ENCODE measurements at places on chromosomes 7 and 10.

DNA sequence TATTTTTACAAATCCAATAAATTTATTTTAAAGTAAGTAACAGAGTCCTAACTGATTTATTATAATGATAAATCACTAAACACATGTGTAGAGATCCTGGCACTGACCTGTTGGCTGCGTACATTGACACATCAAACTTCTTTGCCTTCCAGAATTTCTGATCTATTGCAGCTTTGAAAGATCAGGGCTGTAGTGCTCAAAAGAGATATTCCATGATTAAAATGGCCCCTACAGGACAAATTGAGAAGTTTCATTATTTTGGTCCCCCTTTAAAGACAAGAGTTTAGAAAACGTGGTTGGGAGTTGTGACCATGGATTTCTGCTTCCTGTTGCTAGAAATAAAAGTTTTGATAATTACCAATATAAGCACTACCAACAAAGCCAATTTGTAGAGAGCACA is 87.7 kb upstream of the PDK4 start:
- DNase-seq: no peak

DNA sequence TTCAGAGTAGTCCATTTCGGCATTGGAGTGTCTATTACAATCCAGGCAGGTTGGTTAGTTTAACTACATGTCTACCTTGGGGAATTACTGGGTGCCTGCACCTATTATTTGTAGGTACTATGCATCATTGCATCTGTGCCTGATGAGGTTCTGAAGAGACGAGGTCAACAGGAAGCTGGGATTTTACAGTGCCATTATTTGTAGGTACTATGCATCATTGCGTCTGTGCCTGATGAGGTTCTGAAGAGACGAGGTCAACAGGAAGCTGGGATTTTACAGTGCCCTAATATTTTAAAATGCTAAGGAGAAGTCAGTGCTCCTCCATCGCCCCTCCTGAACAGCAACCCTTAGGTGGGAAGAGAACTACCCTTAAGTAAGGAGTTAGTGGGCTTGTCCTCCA is 41.7 kb downstream of the NPY start:
- DNase-seq: no peak

DNA sequence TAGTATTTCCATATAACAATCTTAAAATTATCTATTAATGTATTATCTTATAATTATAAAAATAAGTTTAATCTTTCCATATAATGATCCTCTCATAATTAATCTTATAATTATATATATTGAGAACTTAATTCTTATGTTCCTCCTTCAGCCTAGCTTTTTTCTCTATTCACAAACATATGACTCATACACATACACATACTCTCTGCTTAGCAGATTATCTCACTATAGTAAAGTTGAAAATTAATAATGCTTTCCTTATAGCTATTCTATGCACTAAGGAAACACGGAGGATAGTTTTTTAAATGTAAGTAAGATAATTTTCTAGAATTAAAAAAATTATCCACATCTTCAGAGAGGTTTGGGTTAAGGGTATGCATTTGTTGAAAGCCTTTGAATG is 47.7 kb upstream of the ITGB8 start:
- no peak for DNase-seq

- no peak for DNase-seq
These were observed 144.2 kb downstream of the CXCL12 start for GRCh38 chr10:44240584-44241205.

DNA sequence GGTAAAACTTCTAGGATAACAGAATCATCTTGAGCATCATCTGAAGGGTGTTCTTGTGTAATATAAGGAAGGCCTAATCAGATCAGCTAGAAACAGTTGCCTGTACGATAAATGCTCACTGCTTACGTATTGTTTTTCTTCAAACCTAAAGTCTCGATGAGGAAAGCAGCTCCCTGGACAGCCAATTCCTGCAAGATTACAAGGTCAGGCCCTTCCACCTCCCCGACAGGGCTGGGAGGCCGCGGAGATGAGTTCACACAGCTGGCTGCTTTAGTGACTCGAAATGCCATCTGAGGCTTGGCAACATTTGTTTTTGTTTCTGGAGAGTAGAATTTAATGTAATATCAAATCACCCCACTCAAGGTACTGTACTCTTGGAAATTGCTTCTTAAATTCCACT is 95.1 kb upstream of the PFKP start:
- DNase-seq: no peak

- DNase-seq: no peak
These were observed 130.5 kb downstream of the HDAC9 start for GRCh38 chr7:18626086-18626485.

DNA sequence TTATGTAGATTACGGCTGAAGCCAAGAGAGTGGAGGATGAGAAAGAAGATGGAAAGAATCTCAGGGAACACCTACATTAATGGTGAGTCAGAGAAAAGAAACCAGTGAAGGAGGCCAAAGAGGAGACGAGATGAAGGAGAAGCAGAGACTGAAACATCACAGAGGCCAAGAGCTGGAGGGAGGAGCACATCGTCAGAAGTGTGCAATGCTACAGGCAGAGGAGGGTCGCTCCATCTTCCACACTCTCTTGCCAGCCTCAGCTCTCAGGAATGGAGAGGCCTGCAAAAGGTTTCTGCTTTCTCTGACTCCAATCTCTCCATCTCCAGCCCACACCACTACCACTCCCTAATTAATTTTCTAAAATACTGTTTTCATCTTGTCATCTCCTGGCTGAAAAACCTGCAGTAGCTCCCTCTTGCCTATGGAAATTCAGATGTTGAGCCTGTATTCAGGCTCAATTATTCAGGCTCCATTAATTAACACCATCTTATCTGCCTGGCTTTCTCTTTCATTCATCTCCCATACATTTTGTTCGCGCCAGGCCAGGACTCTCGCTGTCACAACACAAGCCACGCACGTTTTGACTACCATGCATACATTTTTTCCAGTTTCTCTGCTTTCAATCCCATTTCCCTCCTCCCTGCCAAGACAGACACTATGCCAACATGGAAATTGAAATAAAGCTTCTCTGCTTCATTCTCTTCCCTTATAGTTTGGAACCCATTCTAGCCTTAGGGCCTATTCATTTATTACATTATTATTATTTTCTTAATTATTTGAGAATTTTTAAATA is 165.8 kb downstream of the INHBA start:
- no peak for DNase-seq

DNA sequence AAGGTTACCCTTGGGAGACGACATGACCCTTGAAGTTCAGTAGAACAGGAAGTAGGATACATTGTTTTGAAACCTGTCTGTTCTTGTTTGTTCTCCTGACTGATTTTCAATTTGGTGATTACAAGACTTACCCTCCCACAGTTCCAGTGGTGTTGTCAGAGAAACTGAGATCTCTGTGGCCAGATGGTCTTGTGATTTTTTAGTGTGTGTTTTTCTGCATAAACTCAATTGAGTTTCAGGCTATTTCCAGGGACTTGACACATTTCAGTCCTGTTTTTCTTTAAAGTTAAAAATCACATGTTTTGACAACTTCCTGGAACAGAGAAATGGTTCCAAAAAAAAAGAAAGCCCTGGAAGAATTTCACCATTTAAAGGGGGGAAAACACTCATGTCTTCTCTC is 22.3 kb downstream of the PIK3CG start:
- no peak for DNase-seq

GRCh38 chr10:35925493-35925892 is 283.4 kb upstream of the FZD8 start:
- DNase-seq: no peak

DNA sequence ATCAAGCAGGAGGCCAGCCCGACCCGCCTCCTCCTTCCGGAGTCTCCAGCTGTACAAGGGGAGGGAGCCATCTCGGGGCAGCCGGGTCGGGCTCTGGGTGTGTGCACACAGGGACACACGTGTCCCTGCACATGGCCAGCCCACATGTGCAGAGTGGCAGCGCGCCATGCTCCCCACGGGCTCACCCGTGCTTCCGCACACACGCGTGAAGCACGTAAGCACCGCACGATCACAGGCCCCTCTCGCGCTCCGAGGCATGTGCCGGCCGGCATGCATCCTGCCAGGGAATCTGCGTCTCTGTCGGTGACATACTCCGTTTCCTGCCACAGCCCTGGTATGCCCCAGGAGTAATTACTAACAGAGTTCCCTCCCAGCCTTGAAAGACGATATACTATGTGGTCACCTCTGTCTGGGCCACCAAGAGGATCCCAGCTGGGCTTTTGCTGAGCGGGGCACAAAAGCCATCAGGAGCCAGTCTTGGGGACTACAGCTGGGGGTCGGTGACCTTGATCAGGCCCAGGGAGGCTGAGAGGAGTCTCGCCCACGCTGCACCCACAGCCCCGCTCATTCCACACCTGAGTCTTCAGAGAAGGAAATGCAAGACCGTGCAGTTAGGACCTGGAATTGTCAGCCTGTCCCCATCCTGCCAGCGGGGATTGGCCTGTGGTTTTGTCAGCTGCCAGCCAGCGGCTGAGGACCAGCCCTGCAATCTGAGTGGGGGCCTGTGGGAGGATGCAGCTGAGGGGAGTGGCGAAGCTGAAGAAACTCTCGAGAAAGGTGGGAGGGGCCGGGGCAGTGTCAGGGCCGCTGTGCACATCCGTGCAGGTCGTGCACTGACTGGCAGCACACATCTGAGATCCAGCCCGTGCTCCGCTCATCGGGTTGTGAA is 11.0 kb upstream of the LFNG start:
- peak; percentile 52 for DNase-seq

- no peak for DNase-seq
These were observed 235.4 kb downstream of the KIAA1217 start for GRCh38 chr10:24444337-24444736.

DNA sequence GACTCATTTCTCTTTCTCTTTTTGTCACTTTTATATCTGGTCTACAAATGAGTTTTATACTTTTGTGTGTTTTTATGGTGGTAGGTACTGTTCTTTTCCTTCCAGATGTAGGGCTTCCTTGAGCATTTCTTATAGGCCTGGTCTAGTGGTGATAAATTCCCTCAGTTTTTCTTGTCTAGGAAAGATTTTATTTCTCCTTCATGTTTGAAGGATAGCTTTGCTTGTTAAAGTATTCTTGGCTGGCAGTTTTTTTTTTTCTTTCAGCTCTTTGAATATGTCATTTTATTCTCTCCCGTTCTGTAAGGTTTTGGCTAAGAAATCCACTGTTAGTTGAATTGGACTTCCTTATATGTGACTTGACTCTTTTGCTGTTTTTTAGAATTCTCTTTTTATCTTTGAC is 292.7 kb downstream of the RPS24 start:
- no peak for DNase-seq

DNA sequence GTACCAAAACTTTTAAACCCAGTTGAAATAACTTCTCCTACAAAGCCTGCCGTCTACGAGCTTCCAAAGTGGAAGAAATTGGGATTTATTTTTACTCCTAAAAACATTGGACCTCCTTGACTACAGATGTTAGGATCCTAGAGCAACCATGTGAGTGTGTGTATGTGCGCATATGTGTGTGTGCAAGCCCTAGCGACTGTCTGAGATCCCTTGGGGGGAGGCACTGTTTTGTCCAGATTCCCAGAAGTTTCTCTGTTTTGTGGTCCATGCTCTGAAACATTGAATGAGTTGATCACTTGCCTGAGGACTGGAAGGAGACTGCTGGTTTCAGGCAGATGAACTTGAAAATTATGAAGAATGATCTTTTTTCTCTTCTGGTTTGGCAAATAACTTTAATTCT is 312.3 kb upstream of the ZNF32 start:
- no peak for DNase-seq

DNA sequence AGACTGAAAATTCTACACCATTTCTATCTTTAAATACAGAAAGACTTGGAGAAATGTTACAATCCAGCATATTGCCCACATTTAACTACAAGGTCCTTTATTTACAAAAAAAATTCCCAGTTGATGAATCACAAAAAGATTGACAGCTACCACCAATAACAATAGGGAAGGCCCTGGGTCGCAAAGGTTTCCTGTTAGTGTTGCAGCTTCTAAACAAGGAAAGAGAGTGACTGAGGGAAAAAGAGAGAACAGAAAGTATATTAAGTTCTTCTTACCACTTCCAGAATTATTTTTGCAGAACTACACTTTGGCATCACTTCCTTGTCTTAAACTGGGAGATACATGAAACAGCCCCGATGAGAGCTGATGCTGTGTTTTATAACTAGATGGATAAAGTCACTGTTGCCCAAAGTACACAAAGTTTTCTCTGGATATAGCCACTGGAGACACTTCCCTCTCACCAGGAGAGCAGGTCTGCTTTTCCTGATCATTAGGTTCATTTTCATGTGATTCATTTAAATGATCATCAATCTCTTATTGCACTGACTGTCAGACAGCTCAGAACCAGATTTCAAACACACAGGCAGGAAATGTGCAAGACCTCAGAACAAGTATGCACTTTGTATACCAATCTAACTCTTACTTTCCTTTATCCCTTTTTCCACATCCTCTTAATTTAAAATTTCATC is 57.0 kb downstream of the SHTN1 start:
- no peak for DNase-seq

- peak; percentile 54 for DNase-seq
These were observed 1.0 kb upstream of the EPHB6 start for GRCh38 chr7:142853739-142854371.

GRCh38 chr7:2708547-2709310 is 20.7 kb downstream of the AMZ1 start:
- no peak for DNase-seq

- DNase-seq: no peak
These were observed 38.8 kb upstream of the SEPTIN7 start for GRCh38 chr7:35761871-35762677.

DNA sequence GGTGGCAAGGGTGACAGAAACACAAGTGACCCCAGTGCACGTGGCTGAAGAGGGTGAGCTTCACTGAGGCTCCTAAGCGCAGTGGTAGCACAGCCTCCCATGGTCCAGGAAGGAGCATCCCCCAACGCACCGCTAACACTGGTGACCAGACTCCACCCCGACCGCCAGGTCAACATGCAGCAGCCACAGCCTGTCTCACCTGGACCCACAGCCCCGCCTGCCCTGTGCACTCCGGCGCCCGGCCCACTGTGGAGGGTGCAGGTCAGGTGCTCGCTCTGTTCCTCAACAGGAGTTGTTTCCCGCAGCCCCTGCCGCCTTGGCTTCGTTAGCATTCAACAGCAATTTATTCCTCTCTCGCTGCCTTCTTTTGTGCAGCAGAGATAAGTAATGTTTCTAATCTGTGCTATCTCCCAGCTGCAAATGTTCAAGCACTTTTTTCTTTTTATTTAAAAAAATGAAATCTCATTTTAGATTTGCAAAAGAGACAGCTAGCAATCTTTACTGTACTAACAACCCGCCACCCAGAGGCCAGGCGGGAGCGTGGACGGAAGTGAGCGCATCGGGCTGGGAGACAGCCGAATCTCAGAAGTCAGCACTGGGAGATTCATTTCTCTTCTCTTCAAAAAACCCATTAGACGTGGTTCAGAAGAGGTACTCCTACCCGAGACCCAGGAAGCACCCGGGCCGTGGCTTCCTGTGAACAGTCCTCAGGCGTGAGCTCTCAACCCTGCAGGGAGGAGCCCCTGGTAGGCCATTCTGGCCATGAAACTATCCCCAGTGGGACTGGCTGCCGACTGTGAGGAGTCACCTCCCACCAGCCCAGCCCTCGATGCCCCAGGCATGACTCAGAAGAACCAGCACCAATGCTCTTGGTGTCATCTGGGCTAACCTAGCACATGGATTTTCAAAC is 133.4 kb downstream of the MAD1L1 start:
- DNase-seq: peak; percentile 22

GRCh38 chr7:98713165-98713810 is 96.2 kb downstream of the NPTX2 start:
- no peak for DNase-seq
